ENCODE measurements at places on chromosomes 1 and 21.
A peak's percentile ranks its signal among the peaks of the same experiment; 100 is the strongest.

- no peak for DNase-seq
These were observed 10.8 kb downstream of the ASAP3 start for GRCh38 chr1:23473037-23473800.

DNA sequence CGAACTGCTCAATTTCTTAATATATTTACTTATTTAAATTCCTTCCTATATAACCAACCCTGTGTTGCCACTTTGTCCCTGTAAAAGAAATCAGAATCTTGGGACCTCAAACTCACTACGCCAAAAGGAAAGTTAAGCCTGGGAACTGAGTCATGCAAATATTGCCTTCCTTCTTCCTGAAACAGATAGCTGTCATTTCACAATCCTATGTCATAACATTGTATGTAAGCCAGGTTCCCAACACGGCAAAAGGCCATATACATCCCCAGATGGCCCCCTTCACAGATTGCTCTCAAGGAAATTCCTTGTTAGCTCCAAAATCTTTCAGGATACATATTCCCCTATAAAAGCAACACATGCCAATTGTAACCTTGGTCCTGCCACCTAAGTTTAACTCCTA is 39.7 kb downstream of the C21orf91 start:
- DNase-seq, result no peak

DNA sequence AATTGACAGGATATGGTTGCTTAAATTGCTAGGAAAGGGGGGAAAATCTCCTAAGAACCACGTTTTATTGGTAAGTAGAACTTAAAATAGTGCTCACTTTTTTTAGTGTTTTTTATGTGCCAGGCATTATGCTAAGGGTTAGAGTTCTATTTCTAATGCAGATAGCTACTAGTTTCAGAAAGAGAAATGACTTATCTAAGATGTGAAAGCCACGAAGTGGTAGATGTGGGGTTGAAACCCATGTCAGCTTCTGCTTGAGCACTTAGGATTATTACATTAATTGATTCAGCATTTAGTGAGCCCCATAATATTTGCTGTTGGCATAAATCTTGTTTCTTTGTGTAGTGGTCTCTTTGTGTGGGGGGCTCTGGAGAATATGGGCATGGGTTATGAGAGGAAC is 24.7 kb downstream of the CACHD1 start:
- no peak for DNase-seq

- DNase-seq, result no peak
These were observed 8.7 kb upstream of the SNAPIN start for GRCh38 chr1:153649863-153650235.

DNA sequence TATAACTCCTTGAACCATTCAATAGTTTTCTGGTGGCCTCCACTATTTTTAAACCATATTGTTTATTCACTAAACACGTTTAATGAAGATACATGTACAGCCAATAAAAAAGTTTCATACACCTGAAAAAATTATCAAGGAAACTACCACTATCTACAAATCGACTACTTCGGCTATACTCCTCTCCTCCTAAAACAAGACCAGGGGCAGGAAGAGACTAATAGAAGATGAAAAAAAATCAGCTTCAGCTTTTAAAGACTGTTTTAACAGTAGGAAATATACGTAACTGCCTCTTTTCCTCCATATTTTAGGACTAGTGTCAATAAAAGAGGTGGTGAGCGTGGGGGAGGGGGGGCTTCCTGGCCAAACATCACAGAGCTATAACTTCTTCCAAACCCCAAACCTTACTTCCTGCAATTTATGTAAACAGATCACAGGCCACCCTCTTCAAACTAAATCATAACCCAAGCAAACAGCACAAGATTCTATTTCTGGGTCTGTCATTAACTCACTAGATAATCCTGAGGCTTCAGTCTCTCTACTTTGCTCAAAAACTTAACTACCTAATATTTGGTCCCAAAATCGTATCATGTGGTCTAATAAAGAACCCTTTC is 15.1 kb downstream of the FOXJ3 start:
- DNase-seq, result no peak

DNA sequence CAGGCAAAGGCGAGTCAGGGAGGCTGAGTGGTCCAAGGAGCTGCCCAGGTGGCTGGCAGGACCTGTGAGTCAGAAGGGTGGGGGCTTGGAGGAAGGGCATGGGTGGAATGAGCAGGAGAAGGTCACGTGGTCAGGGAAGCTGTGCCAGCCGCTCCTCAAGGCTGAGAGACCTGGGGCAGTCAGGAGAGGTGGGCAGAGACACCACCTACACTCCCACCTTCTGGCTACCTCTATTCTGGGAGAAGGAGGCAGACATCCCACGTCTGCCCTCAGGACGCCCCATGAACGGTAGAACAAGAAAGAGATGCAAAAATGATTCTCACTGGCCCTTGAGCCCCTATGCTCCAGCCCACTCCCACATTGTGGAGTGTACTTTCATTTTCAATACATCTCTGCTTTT is 151.8 kb upstream of the RAB4A start:
- no peak for DNase-seq

DNA sequence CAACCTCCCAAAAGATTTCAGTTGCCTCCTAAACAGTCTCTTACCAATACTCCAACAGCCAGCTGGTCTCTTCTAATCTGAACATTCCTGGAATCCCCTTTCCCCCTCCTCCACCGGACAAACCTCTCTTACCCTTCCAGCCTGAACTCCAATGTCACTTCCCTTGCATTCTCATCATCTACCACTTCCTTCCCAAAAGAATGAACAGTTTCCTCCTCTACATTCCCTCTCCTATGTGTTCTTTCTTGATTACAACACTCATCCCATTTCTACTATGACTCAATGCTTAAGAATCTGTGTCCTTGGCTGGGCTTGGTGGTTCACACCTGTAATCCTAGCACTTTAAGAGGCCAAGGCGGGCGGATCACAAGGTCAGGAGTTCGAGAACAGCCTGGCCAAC is 417.1 kb downstream of the SETD4 start:
- DNase-seq, result peak; percentile 26

DNA sequence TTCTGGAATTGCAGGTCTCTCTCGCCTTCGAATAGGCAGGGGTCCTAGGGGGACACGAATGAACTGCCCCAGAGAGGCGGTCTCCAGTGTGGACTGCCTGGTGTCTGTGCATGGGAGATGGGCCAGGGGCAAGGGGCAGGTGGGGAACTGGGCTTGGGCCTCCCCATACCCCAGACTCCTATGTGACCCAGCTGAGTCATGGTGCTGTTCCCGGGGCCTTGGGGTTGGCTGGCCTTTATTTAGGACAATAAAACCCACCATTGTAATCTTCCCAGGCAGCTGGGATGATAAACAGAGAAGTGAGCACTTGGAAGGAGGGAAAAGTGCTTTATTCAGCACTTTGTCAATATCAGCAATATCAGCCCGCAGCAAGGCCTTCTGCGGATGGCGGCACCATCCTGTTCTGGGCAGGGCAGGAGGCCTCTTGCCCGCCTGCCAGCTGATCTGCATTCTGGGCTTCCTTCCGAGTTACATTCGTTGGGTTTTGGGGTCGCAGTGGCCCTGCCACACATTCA is 209.0 kb upstream of the TMEM51 start:
- DNase-seq, result no peak

- DNase-seq, result no peak
These were observed 12.1 kb downstream of the LRRC8B start for GRCh38 chr1:89536555-89537341.

DNA sequence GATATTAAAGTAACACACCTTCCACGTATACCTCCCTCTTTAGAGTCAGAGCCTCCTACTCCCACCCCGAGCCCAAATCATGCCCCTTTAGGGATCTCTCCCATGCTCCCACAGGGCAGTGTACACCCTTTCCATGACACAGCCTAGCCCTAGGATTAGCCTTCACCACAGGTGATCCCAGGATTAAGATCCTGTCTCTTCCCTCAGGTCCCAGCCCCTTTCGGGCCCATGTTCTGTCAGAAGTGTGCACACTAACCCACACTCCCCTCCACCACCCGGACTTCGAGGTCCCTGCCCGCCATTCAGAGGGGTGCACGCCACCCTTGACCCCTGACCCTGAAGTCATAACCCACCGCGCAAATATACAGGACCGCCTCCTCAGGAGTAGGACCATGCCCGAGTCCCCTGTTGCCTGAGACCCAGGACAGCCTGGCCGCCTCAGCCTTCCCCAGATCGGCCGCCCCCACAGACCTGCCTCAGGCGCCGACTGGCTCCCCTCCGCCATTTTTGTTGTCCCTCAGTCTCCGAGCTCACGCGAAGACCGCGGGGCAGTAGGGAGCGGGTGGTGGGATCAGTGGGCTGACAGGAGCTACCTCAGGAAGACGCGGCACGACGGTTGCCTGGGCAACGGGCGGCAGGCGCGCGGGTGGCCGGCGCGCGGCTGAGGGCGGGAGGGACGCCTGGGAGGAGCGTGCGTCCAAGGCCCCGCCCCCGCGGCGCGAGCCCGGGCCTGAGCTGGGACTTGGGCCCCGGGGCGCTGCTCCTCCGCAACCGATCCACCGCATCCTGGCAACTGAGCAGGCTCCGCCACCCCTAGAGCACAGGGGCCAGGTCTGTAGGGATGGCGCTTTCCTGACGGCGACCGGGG is at the start of gene AGBL4:
AGBL4 (minus strand) TSS at position 663 of the 868 bp plus-strand sequence.
- no peak for DNase-seq

DNA sequence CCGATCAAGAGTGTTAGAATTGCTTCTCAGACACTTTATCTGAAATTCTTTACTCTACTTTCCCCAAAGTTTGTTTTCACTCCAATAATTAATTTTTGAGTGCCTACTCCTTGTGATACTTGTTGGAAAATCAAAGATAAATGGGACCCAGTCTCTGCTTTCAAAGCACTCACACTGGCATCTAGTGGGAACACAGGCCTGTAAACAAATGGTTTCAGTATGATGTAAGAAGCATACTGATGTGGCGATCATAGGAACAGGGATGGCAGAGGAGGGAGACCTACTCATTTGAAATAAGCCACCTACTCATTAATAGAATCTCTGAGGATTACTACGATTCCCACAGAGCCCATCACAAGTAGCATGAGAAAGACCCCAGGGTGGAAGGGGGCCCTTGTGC is 273.7 kb upstream of the ST6GALNAC5 start:
- DNase-seq, result no peak

GRCh38 chr1:162068301-162068700 is 1.2 kb upstream of the NOS1AP start:
- no peak for DNase-seq

DNA sequence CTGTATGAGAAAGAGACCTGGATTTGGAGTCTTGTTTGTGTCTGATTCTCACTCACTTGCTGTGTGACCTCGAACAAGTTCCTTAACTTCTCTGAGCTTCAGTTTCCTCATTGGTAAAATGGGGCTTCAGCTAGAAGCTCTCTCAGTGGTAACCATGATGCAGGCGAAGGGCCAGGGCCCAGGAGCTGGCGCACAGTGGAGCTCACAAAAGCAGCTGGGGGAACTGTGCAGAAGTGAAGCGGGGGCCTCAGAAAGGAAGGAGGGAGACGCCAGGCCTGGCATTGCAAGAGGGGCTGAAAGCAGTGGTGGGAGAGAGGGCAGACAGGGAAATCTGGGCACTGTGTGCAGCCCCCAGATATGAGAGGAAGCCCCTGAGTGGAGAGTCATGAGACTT is 88.9 kb upstream of the RUNX3 start:
- DNase-seq, result no peak

GRCh38 chr1:89800022-89800655 is 20.7 kb upstream of the LRRC8D start:
- no peak for DNase-seq

- DNase-seq, result peak; percentile 42
These were observed 8.5 kb upstream of the MEX3A start for GRCh38 chr1:156090840-156091188.

- no peak for DNase-seq
These were observed 80.5 kb upstream of the PRMT6 start for GRCh38 chr1:106975944-106976343.

DNA sequence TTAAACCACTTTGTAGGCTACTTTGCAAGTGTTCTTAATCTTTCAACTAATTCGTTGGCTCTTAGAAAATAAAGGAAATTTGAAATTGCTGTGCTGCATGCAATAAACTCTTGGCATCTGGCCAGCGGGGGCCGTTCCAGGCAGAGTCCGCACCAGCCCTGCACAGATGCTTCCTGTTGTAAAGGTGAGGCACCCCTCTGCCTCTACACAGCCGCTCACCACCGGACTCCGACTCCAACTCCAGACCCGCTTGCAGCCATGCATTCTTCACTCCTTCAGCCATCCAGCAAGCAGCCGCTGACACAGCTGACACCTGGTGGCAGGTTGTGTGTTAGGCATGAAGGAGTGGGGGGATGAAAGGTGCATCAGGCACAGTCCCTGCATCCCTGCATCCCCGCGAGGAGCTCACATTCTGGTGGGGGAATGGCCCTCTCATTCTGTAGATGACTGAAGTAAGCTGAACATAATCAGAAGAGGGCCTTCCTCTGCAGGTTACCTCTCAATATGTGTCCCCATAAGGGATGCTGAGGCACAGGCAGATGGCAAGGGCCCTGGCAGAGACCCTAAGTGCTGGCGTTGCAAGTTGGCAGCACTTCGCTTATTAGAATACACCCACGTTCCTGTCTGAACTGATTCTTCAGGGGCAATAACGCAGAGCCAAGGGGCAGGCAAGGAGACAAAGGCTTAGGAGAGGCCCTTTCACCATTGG is 56.8 kb downstream of the GLIS1 start:
- no peak for DNase-seq

DNA sequence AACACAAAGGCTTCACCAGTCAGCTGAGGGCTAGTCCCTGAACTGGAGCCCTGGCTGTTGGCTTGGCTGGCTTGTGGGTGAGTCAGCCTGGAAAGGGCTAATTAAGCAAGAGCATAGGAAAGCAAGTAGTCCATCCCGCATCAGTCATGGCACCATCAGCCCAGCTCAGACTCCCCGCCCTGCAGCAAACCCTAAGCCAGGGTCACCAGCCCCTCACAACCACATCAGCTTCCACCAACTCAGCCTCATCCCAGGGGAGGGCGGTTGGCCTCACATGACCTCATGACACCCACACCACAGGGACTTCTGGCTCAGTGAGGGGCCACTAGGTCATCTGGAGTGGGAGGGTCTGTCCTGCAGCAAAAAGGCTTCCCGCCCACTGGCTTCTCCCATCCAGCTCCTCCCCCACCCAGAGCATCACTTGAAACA is 7.0 kb upstream of the SPATC1L start:
- no peak for DNase-seq

GRCh38 chr1:18348354-18348753 is 132.4 kb upstream of the KLHDC7A start:
- no peak for DNase-seq

DNA sequence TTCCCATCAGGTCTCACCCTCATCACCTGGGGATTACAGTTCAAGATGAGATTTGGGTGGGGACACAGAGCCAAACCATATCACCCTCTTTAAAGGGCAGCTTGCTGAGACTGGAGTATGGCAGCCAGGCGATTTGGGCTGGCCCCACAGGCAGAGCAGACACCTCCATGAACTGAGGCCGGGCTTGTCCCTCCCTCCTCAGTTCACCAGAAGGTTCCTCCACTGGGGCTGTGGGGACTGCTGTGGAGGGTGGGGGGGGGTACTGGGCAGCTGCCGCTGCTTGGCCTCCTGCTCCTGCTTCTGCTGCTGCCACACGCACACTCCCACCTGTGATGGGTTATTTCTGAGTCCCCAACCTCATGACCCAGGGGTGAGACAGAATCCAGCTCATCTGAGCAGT is 53.9 kb upstream of the PDE9A start:
- DNase-seq, result no peak

Measured in HS-27A (cell line).